NCI-H146 (cell line): ENCODE measurements at places on chromosomes 2 and 18.

- no peak for DNase-seq
Measured at GRCh38 chr2:241219030-241219382, 30.5 kb downstream of the ANO7 start.

GRCh38 chr2:120765678-120766469 is 30.2 kb downstream of the GLI2 start:
- no peak for DNase-seq

DNA sequence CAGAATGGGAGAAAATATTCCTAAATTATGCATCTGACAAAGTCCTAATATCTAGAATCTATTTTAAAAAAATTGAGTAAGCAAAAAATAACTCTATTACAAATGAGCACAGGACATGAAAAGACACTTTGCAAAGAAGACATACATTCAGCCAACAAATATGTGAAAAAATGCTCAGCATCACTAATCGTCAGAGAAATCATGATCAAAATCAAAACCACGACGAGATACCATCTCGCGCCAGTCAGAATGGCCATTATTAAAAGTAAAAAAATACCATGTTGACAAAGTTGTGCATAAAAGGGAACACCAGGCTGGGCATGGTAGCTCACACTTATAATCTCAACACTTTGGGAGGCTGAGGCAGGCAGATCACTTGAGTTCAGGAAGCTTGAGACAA is 63.5 kb downstream of the EVA1A start:
- DNase-seq = no peak

GRCh38 chr2:159713631-159714246 is 1.4 kb downstream of the MARCHF7 start:
- DNase-seq = no peak

GRCh38 chr2:239394978-239395377 is 5.8 kb downstream of the HDAC4 start:
- no peak for DNase-seq

GRCh38 chr2:106075048-106075447 is 119.1 kb downstream of the UXS1 start:
- DNase-seq = no peak

DNA sequence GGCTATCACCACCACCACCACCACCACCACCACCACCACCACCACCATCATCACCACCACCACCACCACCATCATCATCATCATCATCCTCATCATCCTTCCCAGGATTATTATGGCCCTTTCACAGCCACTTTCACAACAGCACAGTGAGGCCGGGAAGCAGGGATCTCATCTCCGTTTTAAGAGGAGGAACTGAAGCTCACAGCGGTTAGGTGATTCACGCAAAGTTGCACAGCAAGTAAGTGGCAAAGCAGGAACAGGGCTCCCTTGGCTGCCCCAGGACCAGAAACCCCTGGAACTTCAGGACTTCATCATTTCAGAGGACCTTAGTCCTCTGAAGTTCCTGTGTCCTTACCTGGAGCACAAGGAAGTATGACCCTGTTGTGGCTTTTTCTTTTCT is 26.8 kb downstream of the MRPL35 start:
- DNase-seq = no peak

GRCh38 chr2:17643031-17643615 is 102.6 kb downstream of the VSNL1 start:
- DNase-seq = no peak

- DNase-seq = no peak
Measured at GRCh38 chr18:61917818-61918217, 25.0 kb upstream of the RNF152 start.

- DNase-seq = no peak
Measured at GRCh38 chr2:173066887-173067676, 8.6 kb upstream of the MAP3K20 start.
